ENCODE measurements at places on chromosomes 6 and 20.

GRCh38 chr6:161355696-161356095 lies 81.8 kb upstream of the AGPAT4 start:
- DNase-seq, result no peak

DNA sequence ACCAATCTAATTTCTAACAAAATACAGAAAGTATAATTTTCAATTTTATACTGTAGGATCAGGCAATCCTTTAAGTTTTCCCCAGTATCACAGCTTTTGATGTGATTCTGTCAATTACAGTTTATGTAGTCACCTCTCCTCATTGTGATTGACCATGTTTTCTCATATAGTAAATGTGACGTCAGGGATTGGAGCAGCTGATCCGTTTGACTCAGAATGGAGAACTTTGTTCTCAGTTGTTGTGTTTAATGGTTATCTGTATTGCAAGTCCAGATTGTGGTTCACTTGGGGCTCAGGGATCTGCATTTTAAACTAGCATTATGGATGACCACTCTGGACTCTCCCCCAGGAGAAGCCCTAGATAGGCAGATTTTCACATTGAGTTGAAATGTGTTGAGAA lies 90.6 kb downstream of the DNAH8 start:
- no peak for DNase-seq

GRCh38 chr6:1729133-1729749 lies 119.5 kb downstream of the FOXC1 start:
- DNase-seq, result no peak

DNA sequence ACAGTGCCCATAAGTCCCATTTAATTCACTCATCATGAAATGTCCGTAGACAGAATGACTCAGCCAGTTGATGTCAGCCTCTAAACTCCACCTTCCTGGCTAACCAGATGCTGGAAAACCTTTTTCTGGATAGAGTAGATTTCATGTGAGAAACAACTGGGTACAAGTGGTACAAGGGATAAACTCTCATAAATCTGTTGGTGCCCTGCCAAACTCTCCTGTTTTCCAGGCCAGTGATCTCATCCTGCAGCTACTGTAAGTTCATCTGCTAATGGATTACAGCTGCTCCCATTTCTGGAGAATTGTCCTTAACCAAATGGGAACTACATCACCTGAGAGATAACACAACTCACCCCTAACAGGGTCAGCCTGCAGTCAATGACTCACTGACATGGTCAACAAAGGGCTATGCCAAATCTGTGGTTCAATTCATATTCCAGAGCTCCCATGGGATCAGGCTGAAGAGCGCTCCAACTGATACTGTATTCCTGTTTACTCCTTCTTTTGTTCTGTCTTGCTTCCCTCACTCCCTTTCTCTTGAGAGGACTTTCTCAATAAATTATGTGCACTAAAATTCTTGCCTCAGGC lies 210.1 kb upstream of the HDDC2 start:
- peak; percentile 72 for DNase-seq

GRCh38 chr20:21166801-21167200 lies 40.9 kb downstream of the KIZ start:
- peak; percentile 32 for DNase-seq

- no peak for DNase-seq
These were observed 110.2 kb downstream of the SASH1 start for GRCh38 chr6:148452876-148453275.

DNA sequence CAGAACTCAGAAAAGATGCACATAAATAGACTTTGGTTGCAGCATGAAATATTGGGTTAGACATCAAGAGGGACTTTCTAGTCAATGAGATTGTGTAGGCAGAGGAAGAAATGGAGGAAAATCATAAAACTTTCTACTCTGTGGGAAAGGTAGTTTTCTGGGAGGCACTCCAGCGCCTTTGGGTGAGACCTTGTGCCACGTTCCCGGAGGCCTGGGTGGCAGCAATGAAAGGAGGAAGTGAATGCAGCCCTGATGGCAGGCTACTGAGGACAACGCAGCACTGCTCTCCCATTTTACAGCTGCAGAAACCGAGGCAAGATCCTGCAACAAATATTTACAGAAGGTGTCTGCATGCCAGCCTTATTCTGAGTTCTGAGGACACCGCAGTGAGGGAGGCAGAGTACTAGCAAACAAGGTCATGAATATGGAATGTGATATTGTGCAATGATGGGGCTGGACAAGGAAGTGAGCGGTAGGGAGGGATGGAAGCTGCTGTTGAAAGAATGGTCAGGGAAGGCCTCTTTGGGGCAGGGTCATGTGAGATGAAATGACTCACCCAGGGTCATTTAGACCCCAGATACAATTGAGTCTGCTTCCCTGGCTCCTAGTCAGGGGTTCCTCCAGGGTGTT lies 159.1 kb downstream of the TFAP2C start:
- peak; percentile 100 for DNase-seq

- DNase-seq, result peak; percentile 8
These were observed 307.9 kb upstream of the SLC35B3 start for GRCh38 chr6:8743170-8743745.

GRCh38 chr20:63074631-63075030 lies 67.9 kb upstream of the BHLHE23 start:
- no peak for DNase-seq

DNA sequence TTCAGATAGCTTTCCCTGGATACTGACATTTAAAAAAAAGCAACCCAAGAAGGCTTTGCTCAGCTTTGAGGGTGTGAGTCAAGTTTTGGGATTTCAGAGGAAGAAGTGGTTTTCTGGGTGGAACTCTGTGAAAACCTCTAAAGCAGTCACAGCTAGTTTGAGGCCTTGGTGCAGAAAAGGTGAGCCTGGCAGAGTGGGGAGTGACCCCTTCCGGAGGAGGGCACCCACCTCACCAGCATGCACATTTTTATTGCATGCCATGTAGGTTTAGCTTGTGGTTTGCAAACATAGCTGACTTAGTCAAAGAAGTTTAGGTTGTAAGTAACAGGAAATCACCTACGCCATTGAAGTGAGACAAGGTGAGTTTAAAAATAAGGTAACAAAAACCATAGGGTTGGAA lies 146.8 kb upstream of the PMEPA1 start:
- DNase-seq, result no peak

DNA sequence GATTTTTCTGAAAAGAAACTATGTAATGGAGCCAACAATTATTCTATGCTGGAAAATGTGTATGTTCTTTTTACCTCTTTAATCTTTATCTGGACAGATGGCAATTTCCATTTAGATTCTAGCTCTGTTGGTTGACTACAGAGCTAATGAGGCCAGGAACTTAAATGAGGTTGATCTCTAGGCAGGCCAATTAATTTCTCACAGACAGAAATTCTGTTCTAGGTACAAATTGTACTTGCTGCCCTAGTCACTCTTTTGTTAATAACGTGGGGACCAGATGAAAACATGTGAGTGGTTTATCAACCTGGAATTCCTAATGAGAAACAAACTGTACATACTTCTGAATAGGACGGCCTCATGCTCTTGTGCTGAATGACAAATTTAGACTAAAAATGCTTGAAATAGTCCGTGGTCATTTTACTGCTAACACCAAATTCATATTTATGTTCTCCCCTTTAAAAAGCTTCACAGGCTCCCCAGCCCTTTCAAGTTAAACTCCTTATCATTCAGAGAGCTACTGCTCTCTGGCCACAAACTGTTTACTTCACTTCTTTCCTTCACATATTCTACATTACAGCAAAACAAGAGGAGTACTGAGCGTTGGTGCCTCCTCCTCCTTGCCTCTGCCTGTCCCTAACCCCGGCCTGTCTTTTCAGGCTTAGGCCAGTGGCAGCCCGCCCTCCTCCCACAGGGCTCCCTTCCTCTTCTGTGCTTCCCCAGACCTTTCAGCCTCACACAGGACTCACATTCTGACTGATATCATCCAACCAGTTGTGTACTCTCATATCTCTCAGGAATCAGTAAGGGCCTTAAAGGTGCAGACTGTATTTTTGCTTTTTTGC lies 41.4 kb downstream of the DTNBP1 start:
- DNase-seq, result peak; percentile 7

DNA sequence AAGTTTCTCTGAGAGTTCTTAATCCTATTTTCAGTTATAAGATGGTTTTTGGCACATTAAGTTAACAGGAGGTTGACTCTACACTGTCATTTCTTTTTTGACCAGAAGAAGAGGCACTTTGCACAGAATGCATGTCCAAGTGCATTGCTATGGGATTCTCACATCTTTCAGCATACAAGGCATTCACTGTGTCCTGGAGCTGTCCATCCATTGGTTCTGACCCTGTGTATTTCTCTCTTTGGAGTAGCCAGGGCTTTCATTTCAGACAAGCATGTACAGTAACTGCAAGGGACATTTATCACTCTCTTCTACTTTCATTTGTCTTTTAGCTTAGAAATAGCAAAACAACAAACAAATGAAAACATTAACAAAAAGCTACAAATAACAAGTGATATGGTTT lies 275.1 kb upstream of the IMPG1 start:
- no peak for DNase-seq

- no peak for DNase-seq
These were observed 2.2 kb upstream of the RAET1E start for GRCh38 chr6:149899926-149900619.

GRCh38 chr20:25309395-25310267 lies 61.7 kb downstream of the PYGB start:
- peak; percentile 98 for DNase-seq

GRCh38 chr20:17568045-17568788 lies 1.7 kb upstream of the DSTN start:
- no peak for DNase-seq

DNA sequence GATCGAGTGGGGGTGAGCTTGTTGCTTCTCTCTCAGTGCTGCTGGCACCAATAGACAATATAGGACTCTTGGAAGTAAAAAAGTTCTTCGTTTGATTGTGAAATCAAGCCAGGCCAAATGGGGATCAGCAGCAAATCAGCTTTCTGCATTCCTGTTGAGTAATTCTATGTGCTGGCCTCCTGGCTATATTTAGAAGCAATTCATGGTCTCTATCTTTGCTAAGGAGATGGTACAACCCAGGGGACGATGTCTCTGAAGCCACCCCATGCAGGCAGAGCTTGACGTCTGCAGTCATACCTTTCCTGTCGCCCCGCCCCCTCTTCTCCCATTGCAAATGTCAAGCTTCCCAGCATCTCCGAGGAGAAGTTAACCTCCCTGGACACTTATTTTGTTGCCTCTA lies 199.1 kb downstream of the SCP2D1 start:
- DNase-seq, result peak; percentile 51

DNA sequence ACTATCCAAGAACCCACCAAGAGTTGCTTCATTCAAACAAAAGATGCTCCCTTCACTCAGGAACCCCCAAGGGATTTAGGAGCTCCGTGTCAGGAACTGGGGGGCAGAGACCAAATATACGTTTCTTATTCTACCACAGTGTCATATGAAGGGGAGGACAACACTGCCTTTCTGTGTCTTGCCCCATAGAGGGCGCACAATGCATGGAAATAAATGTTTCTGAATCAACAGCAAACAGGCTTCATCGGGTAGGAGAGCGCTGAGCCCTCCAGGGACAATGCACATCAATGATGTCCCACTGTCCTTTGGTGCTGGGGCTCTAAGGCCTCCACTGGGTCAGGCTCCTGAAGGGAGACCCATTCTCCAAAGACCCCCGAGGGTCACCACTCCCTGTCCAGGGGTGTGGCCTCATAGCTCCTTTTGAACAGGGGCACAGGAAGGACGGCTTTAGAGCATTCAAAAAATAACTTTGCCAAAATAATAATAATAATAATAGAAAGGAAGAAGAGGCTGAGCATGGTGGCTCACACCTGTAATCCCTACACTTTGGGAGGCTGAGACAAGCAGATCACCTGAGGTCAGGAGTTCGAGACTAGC lies 31.1 kb downstream of the PLG start:
- peak; percentile 52 for DNase-seq

- no peak for DNase-seq
These were observed 125.6 kb downstream of the ARID1B start for GRCh38 chr6:156902782-156903181.

DNA sequence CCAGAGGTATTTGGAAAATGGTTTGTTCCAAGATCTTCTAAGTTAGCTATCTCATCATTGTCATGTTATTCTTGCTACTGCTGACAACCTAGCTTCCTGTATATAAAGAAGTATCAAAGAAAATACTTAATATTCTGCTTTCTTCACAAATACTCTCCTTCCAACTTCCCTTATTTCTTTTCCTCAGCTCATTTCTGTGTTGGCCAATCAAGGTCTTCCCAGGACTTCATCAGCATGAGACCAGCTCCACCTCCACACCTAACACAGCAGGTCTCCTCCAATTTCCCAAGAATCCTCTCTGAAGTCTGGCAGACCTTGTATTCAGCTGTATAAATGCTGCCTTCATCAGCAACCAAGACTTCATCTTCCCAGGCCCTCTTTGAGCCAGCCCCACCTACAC lies 538.6 kb upstream of the JARID2 start:
- no peak for DNase-seq

DNA sequence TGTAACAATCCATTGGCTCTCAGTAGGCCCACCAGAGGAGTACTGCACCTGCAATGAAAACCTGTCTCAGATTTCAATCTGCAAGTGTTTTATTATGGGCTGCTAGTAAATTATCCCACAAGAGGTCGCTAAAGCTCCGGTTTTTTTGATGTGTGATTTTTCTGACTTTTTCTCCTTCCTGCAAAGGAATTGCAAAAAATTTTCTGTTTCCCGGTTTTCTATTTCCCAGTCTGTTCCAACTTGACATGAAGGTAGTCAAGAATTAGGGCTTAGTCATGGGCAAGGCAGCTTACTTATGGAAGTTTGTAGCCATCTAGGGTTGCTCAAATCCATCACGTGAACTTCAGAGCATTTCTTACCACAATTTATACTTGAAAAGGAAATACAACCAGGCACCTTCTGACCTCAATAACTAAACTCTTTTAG lies 38.5 kb upstream of the AHI1 start:
- peak; percentile 74 for DNase-seq

DNA sequence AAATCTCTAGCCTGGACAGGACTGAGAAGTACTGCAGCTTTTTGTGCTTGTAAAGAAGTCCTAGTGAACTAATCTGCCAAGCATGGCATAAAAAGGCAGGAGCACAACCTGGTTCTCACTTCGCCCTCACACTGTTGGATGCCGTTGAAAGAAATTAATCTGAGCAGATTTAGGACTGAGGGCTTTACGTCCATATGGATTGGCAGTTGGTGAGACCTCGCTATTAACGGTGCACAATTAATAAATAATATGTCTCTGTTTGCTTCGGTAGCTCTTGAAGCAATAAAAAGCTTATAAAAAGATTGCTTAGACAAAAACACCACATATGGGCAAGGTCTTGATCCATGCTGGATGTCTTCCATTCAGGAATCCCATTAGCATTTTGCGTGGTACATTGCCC lies 185.6 kb upstream of the EPHA7 start:
- DNase-seq, result no peak

GRCh38 chr6:395432-396125 lies 4.0 kb downstream of the IRF4 start:
- DNase-seq, result no peak

DNA sequence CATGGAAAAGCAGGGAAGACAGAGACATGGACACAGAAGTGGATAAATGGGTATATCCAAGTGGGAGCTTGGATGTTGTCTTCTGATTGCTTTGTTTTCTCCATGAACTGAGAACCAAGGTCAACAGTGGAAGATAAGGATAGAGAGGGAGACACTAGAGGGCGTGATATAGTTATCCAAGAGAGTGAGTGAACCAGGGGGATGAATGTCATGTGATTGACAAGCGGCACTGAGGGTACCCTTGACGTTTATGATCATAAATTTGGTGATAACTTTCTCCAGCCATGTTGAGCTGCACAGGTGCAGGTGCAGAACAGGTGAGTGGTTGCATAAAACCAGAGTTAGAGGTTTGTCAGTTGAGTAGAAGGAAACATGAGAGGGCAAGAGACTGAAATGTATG lies 20.7 kb downstream of the EBF4 start:
- peak; percentile 31 for DNase-seq

Measured in RPMI7951 (cell line).